ENCODE measurements at places on chromosomes 12 and 14.

DNA sequence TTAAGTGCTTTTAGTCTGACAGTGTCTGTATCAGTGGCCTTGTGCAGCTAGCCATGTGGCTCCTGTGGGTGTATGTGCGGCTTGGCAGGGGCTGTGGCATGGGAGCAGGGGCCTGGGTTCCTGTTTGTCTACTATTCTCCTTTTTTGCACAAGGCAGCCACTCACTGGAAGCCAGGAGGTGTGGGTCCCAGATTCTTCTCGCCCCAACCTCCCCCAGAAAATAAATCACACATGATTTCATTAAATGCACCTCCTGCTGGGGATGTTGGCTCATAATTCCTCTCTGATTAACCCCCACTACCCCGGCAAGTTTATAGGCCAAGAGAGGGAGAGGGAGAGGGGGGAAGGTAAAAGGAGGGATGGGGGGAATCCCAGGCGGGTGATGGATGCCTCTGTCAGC is 17.6 kb downstream of the CALCOCO1 start:
- DNase-seq = no peak

DNA sequence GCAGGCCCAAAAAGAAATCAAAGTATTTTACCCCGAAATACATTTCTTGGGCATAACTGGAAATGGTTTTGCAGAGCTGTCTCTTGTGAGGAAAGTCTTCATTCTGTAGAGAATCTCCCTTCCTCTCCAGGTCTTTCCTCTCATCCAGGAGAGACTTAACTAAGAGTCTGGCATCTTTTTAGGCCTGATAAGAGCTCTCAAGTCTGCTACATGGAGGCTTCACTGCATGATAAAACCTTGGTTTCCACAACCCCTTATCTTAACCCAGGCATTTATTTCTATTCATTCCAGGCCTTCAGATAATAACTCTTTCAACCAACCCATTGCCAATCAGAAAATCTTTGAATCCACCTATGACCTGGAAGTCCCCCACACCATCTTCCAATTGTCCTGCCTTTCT is 41.1 kb upstream of the LRRK2 start:
- peak; percentile 2 for DNase-seq

DNA sequence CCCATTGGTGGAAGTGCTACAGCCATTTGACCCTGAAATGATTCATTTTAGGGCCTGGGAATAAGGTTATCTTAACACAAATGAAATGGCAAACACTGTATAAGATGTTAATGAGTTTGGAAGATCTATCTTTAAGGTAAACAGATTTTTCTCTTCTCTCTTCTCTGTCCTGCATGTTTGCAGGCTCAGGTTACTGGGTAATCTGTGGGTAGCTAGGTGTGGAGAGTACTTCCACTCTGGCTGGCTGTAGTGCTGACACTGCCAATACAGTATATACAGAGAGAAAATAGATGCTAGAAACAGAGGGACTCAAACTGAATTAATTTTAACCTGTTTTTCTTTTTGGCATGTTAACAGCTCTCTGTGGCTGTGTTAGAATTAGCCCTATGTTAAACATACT is 84.6 kb downstream of the SLC38A6 start:
- no peak for DNase-seq

- DNase-seq = no peak
These were observed 206.6 kb upstream of the DIO3 start for GRCh38 chr14:101354726-101355125.

DNA sequence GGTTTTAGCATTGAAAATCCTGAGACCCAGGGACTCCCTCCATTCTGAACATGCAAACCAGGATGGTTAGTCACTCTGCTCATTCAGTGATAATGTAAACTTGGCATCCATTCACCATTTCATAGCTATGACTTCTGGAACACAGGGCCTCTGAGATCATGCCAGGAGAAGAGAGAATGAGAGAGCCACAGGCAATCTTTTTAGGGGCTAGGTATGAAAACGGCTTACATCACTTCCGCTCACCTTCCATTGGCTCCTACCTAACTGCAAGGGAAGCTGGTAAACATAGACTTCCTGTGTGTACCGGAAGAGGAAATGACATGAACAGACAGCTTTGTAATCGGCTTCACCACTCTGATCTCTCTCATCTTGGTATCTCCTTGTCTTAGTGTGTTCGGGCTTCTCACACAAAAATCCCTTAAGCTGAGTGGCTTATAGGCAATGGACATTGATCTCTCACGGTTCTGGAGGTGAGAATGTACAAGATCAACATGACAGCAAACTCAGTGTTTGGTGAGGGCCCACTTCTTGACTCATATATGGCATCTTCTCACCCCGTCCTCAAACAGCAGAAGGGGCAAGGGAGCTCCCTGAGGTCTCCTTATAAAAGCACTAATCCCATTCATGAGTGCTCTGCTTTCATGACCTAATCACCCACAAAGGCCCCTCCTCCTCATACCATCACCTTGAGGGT is 465.9 kb upstream of the TBX3 start:
- DNase-seq = no peak

DNA sequence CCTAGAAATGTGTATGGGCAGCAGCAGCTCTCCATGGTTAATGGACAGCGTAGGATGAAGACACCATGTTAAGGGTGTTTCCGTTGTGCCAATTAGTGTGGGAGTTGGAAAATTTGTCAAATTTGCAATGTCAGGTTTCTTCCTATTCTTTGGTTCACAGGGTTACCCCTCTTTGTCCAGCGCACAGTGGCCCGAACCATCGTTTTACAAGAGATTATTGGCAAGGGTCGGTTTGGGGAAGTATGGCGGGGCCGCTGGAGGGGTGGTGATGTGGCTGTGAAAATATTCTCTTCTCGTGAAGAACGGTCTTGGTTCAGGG is 26.0 kb upstream of the TAMALIN start:
- no peak for DNase-seq

- DNase-seq = no peak
These were observed 5.1 kb downstream of the CLMN start for GRCh38 chr14:95314609-95315008.

GRCh38 chr12:87491089-87491488 is 538.1 kb downstream of the C12orf50 start:
- no peak for DNase-seq

- DNase-seq = no peak
These were observed 88.6 kb upstream of the TMEM233 start for GRCh38 chr12:119505001-119505400.

GRCh38 chr12:92038476-92038875 is 107.2 kb downstream of the BTG1 start:
- no peak for DNase-seq

GRCh38 chr12:88572781-88573549 is 7.3 kb downstream of the KITLG start:
- no peak for DNase-seq

GRCh38 chr12:70354787-70355186 is 11.3 kb upstream of the KCNMB4 start:
- no peak for DNase-seq

DNA sequence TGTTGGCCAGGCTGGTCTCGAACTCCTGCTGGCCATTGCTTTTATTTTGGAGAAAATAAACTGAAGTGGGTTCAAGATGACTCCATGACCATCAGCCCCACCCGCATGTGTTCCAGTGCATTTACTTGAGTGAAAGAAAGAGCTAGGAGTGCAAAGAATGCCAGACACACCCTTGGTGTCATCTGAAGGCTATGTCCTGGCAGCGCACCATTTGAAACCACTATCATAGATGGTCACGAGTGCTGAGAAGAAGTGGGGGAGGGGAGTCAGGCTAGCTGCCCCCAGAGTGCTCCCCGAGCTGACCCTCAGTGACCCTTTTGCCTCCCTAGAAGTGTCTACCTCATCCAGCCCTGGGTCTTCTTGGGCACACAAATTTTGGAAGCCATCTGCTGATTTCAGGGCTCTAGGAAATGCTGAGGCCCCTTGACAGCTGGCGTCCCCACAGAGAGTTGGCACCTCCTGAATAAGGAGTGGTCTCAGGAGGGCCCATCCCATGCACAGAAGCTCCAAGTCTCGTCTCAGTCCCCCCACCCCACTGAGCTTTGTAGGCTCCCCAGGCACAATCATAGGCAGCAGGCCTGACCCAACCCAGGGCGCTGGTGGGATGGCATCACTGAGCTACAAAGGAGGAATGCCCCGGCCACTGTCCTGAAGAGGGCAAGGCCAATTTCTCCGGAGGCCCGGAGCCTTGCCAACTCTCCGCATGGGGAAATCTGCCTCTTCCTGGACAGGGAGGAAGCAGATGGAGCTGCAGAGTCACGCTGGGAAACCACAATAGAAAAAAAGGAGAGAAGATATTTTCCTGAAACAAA is 28.0 kb downstream of the PXN start:
- DNase-seq = no peak

GRCh38 chr14:98290596-98290995 is 981.4 kb downstream of the BCL11B start:
- no peak for DNase-seq

Measured in erythroblast (primary cell).